ENCODE measurements at places on chromosomes 7 and 10.

GRCh38 chr10:63520500-63521415 lies at the start of gene REEP3:
Gene REEP3 (plus strand): TSS chr10:63521401. CDS start chr10:63521546, 145 bp downstream.
- peak; percentile 29 for DNase-seq

- DNase-seq = no peak
These were observed 5.8 kb downstream of the FBH1 start for GRCh38 chr10:5895804-5896203.

GRCh38 chr7:78161781-78162180 lies 363.2 kb downstream of the PHTF2 start:
- DNase-seq = no peak

DNA sequence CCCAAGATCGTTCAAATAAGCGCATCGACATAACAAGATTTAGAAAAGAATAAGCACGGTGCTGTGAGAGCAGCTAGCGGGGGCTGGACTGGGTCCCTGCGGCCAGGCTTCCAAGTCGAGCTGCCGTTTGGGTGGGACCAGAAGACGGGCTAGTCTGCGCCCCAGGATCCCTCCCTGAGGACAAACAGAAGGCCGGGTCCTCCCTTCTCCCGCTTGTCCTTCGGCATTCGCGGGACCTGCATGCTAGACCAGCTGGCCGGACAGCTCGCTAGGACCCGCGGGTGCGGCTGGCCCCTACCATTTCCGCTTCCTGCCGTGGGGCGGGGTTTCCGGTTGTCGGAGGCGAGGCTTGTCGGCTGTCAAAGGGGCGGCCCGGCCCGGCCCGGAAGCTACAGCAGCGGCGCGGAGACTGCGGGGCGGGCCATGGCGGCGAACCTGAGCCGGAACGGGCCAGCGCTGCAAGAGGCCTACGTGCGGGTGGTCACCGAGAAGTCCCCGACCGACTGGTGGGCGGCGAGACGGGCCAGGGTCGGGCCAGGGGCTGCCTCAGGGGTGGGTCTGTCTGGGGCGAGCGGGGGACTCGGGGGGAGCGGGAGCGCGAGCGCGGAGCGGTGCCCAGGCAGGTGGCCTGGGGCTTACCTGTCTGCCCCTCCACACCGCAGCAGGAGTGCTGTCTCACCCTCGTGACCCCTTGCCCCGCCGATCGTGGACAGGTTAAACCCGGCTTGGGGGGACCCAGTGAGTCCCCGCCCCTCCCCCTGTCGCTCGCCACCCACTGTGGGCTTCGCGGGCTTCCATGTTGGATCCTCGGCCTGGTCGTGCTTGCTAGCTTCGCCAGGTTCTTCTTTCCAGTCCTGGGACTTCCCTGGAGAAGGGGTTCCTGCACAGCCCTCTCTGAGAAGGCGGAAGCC lies at the start of gene DBNL:
DBNL (plus strand) TSS at position 388 of the 911 bp plus-strand sequence; CDS start at position 424, 36 bp downstream.
- DNase-seq = peak; percentile 77

- no peak for DNase-seq
These were observed 12.2 kb downstream of the LZTS2 start for GRCh38 chr10:101011517-101012423.

GRCh38 chr7:158539711-158540146 lies 47.9 kb downstream of the PTPRN2 start:
- DNase-seq = no peak

- no peak for DNase-seq
These were observed 547.8 kb upstream of the IGFBP3 start for GRCh38 chr7:46468753-46469356.

GRCh38 chr10:132326925-132327324 lies 5.1 kb upstream of the LRRC27 start:
- peak; percentile 26 for DNase-seq

DNA sequence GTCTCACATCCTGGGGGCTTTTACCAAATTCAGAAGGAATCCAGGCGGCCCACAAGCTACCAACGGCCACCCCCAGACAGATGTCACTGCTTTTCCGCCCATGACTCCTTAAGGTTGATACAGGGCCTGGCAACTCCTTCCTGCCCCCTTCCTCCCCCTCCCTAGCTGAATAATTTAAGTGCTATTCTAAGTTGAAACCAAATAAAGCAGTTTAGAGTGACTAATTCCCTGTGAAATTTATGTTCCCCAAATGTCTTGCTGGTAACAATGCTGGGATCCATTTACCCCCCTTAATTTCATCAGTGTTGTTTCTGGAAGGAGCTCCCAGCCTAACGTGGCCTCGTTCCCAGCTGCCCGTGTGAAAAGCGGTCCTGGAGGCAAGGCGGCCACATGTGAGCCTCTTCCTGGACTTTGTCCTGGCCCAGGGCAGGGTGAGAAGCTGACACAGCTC lies 109.6 kb downstream of the TMEM130 start:
- no peak for DNase-seq

DNA sequence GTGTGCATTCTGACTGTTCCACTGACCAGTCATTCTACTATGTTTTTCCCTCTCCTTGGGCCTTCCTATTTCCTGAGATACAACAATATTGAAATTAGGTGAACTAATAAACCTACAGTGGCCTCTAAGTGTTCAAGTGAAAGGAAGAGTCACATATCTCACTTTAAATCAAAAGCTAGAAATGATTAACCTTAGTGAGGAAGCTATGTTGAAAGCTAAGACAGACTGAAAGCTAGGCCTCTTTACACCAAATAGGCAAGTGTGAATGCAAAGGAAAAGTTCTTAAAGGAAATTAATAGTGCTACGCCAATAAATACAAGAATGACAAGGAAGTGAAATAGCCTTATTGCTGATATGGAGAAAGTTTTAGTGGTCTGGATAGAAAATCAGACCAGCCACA lies 5.7 kb upstream of the DYNC1I1 start:
- no peak for DNase-seq

DNA sequence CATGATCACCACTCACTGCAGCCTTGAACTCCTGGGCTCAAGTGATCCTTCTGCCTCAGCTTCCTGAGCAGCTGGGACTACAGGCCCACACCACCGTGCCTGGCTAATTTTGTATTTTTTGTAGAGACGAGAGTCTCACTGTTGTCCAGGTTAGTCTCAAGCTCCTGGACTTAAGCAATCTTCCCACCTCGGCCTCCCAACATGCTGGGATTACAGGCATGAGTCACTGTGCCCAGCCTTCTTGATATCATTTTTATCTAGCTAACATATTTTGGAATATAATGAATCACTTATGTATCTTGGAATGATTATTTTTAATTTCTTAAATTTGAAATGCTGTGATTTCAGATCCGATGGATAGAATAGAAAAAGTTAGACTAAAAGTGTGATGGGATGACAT lies 18.4 kb downstream of the ARL4A start:
- no peak for DNase-seq

DNA sequence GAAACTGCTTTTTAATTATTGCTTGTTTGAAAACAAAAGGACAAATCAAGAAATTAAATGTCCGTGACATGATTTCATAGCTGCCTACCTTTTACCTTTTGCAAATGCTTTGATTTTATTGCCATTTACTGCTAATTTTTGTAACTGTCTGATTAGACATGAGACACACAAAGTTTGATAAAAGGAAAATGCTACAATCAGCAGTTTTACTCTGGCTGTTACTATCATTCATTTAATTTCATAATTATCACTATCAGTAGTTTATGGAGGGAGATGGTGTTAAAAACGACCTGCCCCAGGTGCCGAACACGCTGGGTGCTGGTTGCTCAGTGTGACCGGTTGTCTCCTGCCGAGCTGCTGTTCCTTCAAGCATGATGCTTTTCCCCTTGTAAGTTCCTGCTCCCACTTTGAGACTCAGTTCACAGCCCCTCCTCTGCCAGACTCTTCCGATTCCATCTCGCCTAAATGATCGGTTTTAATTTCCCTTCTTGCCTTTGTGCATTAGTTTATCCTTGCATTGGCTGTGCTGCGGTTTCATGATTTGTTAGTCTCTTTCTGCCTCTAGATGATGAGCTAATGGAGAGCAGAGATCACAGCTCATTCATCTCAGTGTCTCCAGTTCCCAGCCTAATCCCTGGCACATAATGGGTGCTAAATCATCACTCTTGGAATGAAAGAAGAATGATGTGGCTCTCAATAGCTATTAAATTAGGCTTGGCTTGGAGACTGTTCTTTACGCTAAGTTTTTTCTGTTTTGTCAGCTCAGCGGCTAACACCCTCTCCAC lies 110.6 kb downstream of the PFKFB3 start:
- no peak for DNase-seq

- no peak for DNase-seq
These were observed 31.6 kb upstream of the PRSS37 start for GRCh38 chr7:141872931-141873330.

DNA sequence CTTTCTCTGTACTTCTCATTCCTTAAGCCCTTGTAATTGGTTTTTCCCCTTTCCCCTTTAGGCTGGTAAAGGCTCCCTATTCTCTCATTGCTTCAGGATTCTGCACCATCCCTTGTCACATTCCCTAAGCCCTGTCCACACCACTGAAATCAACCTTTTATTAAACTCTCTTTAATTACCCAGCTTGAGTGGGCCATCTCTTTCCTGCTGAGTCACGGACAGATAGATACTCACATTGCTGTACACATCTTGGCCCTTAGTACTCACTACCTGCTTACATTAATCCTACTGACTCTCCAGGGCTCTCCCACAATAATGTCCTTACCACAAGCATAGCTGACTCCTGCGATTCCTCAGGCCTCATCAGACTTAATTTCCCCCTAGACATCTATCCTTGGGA lies 94.0 kb upstream of the PCGF5 start:
- DNase-seq = no peak

DNA sequence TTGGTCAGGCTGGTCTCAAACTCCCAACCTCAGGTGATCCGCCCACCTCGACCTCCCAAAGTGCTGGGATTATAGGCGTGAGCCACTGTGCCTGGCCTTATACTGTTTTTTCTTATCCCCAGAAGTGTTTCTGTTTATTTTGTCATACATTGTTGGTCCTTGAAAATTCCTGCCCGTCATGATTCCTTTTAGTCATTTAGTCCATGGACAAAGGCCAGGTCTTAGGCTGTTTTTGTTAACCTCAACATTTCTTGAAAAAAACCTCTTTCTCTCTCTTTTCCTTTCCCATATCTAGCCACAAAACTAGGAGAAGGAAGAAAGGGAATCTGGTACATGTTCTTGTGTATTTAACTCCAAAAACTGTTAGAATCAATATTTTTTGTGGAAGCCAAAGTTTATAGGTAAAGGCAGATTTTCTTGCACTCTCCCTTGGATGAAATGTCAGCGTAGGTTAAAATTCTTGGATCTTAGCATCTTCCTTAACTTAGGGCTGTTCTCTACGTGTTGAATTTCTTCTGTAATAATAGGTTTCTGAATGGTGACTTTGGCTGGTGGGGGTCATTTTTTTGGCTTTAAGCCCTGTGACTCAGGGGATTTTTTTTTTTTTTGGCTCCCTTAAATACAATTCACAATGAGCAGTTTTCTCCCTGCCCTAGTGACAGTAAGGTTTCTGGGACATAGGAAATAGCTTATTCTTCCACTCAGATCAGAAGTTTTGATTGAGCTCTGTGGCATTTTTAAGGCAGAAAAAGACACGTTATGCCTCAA lies 500.8 kb downstream of the AUTS2 start:
- DNase-seq = no peak

DNA sequence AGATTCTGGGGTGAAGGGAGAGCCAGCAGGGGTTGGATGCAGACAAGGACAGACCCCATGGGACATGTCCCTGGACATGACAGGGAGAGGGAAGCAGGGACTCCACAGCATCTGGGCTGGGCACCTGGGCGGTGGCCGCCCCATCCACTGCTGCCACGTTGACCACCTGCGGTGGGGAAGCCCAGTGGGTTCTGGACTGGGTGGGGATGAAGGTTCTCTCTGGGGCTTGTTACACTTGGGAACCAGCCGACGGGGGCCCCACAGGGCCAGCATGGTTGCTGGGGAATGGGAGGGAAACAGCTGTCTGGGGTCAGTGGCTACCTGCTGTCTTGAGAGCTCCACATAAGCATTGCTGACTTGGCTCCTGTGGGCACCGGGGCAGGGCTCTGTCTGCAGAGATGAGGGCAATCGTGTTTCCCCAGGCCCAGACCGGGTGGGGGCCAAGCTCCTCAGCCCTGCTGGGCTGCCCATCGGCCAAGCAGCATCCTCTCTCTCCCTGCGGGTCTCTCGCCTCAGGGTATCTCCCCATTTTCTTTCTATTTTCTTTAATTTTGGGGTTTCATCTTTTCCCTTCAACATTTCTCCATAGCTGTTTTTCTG lies 443.6 kb upstream of the PFKP start:
- DNase-seq = no peak
